ENCODE measurements at places on chromosomes 3 and 15.

GRCh38 chr3:111143-112069 lies 85.2 kb upstream of the CHL1 start:
- no peak for DNase-seq

GRCh38 chr3:48286308-48286707 lies 45.4 kb downstream of the ZNF589 start:
- DNase-seq: no peak

GRCh38 chr3:11562277-11562881 lies 81.3 kb downstream of the VGLL4 start:
- no peak for DNase-seq

- no peak for DNase-seq
Measured at GRCh38 chr15:31485911-31486461, 159.4 kb downstream of the KLF13 start.

DNA sequence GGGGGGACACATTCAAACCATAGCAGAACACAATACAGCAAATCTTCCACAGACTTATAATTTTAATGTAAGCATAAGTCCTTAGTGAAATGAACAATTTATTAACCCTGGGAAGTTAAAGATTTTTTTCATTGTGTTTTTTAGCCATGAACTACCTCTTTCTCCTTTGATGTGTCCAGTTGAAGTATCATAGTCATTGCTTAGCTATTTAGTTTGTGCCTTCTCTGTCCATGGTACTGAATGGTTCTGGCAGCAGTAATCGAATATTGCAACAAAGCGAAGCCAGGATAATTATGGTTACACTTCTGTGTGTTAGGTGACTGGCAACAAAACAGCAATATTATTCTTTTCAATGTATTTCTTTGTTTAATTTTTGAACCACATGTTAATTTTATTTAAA lies 403.0 kb upstream of the ONECUT1 start:
- DNase-seq: peak; percentile 20

DNA sequence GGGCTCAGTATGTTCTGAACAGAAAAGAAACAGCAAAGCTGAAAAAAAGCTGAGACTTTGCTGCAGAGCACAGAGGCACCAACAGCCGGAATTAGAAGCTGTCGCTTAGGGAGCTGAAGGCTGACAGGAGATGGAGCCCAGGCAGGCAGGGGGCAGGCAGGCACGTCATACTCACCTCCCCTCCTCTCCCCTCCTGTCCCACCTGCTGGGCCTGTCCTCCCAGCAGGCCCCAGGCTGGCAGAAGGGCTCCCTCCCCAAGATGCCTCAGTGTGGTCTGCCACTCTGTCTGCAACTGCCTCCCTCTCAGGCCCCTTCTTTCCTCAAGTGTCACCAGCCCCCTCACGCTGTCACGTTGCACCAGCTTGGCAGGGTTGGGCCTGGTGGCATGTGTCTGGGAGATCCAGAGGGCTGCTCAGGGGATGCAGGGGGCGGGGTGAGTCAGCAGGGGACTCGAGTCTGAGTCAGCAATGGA lies 3.2 kb upstream of the ANKRD63 start:
- DNase-seq: no peak

DNA sequence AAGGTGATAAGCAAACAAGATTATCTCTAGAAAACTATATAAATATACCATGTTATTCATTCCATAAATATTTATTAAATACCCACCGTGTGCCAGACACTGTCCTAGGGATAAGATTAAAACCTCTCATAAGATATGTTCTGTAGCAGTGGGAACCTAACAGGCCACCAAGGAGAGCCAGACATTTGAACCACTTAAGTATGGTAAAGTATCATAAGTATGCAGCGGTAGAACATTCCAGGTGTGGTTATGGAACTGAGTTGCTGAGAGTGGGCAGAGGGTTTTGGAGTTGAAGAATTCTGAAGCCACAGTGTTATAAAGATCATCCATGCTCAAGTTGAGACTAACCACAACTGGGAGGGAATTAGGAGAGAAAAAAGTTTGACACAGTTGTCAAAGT lies 14.7 kb downstream of the FILIP1L start:
- DNase-seq: no peak

DNA sequence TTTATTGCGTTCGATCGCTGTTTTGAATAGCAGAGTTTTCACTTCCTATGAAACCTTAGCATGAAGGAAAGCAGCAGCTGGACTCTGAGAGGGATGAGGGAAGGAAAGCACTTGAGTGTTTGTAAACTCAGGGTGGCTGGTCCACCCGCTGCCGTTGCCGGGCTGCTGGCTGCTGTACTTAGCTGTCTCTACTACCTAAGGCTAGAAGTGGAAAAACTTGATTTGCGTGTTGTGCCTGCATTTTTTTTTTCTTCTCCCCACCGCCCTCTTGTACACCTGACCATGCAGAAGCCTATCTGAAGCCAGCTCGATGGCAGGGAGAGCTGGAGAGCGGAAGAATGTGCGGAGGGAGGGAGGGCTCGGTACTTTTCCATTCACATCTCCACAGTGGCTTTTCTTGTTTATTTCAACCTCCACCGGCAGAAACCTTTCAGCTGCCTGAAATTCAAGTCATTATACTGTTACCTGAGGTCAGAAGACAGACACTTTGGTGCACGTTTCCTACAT lies 4.8 kb upstream of the BCL6 start:
- DNase-seq: no peak

GRCh38 chr15:71133747-71134472 lies 18.6 kb downstream of the THSD4 start:
- no peak for DNase-seq

GRCh38 chr3:16816048-16816780 lies 68.5 kb upstream of the PLCL2 start:
- DNase-seq: no peak

DNA sequence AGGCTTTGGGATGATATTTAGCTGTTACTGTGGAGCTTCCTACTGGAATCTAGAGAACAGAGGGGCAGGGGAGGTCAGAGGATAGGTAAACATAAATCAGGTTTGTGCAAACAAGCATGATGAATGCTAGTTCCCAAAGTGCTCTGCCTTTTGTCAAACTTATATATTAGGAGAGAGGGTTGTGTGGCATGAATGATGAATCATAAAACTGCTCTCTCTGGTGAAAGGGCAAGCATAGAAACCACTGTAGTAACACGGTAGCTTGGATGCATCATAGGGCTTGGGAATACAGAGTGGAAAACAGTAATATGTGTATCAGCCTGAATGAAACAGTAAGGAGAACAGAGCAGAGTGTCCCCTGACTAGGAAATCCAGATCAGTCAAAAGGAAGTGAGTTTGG lies 486.7 kb downstream of the IL5RA start:
- DNase-seq: no peak

- peak; percentile 88 for DNase-seq
Measured at GRCh38 chr3:156483961-156484787, 70.7 kb downstream of the SSR3 start.

DNA sequence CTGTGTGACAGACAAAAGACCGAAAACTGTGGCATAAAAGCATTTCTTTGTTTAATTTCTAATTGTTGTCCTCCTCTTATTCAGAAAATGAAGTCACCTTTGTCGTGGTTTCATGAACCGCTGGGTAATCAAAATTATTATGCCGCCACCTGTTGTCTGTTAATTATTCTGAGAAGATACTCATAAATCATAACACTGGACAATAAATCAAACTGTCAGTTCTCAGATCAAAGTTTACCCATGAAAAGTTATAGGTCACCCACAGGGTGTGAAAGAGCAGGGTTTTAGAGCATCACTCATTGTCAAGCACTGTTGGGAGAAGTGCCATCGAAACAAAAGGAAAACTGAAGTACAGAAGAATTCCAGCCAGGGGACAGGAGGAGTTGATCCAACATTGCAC lies 474.3 kb downstream of the NR2F2 start:
- no peak for DNase-seq

DNA sequence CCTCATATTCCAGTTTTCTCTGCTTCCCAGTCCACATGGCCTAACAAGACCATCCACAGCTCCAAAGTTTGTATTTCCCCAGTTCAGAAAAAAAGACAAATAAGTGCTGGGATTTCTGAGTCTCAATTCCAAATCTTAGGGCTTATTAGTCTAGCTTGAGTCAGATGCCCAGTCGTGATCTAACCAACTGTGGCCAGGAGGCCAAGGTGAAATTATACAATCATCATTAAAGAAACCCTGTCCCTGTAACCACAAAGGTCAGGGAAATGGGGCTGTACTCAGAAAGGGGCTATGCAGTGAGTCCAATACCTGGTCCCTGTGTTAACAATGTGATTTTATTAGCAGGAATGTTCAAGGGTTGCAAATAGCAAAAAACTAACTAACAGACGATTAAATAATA lies 40.5 kb upstream of the MITF start:
- no peak for DNase-seq

DNA sequence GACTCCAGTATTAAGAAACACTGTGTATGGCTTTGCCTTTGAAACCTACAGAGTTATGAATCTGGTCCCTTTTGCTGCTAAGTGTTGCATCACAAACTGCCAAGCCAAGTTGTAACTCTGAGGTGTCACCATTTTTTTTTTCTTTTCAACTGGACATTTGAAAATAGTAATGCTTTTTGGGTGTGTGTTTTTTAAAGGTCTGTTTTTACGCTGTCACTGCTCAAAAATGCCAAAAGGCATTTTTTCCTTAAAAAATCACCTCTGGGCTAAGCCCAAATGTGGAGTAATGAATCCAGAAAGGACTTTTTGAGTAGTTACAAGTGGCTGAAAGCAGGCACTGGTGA lies 9.5 kb downstream of the SMAD3 start:
- no peak for DNase-seq

- DNase-seq: no peak
Measured at GRCh38 chr15:85494048-85494777, 113.8 kb downstream of the AKAP13 start.

DNA sequence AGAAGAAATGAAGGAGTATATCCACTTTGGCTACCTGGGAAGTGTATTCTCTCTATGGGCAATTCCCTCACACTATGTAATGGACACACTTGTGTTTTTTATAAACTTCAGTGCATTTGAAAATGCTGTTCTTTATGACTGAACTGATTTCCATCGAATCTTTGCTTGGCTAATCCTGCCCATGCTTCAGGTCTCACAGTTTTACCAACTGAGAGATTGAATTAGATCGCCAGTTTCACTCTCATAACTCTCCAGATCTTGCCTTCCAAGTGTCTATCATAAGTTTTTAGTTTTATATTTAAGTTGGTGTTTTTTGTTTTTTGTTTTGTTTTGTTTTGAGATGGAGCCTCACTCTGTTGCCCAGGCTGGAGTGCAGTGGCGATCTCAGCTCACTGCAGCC lies 73.5 kb upstream of the MBNL1 start:
- no peak for DNase-seq

DNA sequence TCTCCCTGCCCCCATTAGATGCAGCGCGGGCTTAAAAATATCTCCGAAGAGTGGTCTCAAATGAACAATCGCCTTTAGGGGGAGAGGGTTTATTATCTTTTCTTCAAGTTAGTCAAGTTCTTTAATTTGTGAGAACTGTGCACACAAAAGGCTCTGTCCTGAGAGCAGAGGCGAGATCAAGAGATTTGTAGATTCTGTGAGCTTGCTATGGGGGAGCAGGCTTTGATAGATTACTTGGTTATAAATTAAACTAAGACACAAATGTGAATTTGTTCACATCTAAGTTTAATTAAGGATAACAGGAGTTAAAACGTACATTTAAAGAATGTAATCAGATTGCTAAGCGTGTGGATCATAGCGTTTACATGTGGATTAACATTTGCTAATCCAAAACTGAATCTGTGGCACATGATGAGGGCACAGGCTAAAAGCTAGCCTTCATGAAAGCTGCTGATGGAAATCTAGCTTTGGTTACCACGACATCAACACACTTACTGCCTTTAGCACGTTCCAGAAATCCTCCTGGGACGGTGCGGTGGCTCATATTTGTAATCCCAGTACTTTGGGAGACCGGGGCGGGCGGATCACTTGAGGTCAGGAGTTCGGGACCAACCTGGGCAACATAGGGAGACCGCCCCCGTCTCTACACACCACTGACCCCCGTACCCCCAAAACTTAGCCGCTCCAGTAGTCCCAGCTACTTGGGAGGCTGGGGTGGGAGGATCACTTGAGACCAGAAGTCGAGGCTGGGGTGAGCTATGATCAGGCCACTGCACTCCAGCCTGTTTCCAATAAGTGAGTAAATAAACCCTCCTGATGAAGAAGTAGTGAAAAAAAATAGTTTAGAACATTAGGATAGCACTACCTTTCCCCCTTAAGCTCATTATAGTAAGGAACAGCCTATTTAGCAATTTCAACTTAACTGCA lies 1.0 kb upstream of the PRTG start:
- no peak for DNase-seq

- DNase-seq: no peak
Measured at GRCh38 chr3:37571269-37571668, 290.4 kb upstream of the CTDSPL start.

DNA sequence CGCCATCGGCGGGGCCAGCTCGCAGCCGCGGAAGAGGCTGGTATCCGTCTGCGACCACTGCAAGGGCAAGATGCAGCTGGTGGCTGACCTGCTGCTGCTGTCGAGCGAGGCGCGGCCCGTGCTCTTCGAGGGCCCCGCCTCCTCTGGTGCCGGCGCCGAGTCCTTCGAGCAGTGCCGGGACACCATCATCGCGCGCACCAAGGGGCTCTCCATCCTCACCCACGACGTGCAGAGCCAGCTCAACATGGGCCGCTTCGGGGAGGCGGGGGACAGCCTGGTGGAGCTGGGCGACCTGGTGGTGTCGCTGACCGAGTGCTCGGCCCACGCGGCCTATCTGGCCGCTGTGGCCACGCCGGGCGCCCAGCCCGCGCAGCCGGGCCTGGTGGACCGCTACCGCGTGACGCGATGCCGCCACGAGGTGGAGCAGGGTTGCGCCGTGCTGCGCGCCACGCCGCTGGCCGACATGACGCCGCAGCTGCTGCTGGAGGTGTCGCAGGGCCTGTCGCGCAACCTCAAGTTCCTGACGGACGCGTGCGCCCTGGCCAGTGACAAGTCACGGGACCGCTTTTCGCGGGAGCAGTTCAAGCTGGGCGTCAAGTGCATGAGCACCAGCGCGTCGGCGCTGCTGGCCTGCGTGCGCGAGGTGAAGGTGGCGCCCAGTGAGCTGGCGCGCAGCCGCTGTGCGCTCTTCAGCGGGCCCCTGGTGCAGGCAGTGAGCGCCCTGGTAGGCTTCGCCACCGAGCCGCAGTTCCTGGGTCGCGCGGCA lies 1.8 kb downstream of the TLNRD1 start:
- DNase-seq: no peak

DNA sequence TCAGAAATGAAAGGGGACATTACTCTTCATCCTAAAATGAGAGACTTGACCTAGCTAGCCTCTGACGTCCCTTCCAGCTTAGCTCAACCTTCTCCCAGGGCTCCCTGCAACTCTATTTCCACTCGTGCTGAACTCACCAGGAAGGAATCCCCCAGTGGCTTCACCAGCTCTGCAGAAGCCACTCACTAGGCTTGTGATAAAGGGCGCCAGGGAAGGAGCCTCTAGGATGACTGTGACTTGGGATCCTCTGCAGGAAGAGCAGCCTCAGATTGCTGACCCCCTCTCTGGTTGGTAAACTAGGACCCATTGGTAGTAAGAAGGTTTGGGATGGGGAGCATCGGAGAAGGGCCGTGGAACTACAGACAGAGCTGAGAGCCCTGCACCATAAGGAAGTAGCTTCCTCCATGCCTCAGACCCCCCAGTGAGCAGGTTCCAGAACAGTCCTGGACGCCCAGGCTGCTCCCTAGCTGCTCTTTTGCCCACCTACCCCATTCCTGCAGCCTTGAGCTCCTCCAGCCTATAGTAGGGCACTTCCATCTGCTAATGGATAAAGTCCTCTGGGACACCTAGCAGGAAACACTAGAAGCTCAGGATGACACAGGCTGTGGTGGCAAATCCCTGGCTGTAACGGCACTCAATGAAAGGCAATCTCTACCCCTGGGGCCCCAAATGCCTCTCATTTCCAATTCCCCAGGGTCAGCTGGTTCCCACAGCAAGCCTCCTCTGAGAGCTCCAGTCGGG lies 26.0 kb downstream of the PLA2G4F start:
- DNase-seq: no peak

All from Kasumi-1 (cell line).